ENCODE measurements at places on chromosomes 6 and 20.

DNA sequence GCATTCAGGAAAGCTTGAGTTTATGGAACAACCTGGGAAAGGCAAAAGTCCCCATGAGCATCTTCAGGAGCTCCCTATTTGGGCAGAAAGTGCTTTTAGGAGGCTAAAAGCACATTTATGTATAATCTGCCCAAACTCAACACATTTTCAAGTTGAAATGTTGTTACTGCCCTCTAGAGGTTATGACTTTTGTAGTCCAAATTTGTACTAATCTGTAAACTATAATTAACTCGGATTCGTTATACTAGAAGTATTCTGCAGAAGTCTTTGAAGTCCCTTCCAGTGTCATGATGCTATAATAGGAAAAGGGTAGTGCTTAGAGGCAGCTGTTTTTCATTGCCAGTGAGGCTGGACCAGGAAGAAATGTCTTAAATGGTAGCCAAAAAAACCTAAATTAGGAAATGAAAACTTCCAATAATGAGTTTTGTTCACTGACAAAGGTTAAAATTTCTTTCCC lies 44.8 kb upstream of the EMILIN3 start:
- no peak for DNase-seq

GRCh38 chr6:37134396-37135191 lies 35.4 kb upstream of the PIM1 start:
- DNase-seq: peak; percentile 76

DNA sequence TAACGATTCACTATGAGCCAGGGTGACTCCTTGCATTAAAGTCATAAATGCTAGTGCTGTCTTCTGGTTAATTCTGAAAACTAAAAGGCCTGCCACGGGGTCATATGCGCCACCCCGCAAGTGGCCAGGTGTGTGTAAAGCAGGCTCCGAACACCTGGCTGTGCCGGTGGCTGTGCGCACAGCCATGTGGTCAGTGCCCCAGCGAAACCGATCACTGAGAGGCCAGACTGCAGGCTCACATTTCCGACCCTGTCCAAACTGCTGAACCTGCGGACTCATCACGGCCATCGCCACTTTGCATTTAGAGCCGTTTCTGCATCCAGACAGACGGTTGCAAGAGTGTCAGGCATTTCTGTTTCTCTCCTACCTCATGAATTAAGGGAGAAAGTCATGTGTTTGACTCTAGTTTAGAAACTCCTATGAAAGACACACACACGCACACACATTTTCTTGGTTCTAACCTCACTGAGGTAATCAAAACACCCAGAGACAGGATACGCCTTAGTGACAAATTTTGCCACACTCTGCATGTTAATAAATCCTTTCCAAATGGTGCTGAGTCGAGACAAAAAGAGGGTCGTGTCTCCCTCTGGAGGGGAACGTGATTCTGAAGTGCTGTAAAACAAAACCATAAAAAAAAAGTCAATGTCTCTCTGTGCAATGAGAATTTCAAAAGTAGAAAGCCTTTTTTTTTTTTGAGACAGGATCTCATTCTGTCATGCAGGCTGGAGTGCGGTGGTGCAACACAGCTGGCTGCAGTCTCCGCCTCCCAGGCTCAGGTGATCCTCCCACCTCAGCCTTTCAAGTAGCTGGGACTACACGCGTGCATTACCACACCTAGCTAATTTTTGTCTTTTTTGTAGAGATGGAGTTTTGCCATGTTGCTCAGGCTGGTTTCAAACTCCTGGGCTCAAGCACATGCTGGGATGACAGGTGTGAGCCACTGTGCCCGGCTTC lies 31.0 kb upstream of the TCFL5 start:
- DNase-seq: no peak

DNA sequence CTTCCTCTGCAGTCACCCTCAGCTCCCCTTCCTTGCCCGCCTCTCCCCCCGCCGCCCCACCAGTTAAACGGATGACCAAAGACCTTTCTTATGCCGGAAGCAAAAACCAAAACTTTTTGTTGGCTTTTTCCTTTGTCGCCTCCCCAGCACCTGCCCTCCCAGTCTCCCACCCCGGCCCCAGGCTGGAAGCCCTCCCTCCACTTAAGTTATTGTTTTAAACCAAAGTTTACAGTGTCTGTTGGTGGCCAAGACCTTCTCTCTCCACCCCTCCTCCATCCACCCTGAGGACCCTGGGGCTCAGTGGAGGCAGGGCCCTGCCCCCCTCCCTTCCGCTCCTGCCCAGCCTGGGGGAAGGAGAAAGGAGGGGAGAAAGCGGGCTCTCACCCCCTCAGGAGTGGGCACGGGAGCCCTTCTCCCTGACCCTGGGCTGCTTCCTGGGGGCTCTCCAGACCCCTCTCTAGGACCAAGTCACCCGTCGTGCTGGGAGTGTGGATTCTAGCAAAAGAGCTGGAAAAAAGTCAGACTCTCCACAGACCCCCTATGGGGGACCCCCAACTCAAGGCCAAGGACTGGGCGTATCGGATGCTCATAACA lies 38.3 kb upstream of the MDFI start:
- no peak for DNase-seq

DNA sequence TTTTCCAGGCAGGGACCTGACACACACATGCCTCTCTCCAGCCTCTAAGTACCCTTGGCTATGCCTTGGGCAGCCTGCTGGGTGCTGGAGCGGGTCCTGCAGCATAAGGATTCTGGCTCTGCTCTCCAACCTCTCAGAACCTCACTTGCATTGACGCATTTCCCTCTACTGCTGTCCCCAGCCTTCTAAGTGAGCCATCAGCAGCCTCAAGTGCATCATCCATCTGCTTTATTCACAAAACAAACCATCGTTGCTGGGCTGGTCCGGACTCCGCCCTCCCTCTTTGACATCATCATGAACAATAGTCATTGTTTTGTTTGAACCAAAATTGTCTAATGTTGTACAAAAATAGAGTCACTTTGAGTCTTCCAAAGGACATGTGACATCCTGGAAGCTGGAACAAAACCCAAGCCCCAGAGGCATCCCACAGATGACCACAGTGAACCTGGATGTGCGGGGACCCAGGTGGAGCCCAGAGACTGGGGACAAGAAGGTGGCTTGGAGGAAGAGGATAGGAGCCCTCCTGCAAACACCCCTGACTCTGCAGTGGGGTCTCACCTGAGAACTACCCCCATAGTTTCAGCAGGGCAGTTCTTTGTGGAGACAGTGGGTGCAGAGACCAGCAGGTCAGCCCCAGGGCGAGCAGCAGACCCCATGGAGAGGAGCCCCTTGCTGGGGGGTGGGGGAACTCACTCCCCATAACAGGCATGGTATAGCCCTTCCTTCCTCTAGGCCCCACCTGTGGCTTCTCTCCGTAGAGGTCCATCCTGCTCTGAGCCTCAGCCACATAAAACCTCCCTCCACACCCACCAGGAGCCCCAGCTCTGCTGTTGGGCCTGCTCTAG lies 230.1 kb downstream of the SYNDIG1 start:
- DNase-seq: peak; percentile 7

DNA sequence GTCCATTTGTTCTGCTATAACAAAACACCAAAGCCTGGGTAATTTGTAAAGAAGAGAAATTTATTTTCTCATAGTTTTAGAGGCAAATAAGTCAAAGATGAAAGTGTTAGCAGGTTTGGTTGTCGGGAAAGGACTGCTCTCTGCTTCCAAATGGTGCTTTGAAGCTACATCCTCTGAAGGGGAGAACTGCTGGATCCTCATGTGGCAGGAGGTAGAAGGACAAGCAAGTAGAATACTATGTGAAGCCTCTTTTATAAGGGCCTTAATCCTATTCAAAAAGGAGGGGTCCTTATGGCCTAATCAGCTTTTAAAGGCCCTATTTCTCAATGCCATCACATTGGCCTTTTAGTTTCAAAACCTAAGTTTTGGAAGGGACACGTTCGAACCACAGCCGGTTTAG lies 826.0 kb upstream of the EPHA7 start:
- DNase-seq: no peak

DNA sequence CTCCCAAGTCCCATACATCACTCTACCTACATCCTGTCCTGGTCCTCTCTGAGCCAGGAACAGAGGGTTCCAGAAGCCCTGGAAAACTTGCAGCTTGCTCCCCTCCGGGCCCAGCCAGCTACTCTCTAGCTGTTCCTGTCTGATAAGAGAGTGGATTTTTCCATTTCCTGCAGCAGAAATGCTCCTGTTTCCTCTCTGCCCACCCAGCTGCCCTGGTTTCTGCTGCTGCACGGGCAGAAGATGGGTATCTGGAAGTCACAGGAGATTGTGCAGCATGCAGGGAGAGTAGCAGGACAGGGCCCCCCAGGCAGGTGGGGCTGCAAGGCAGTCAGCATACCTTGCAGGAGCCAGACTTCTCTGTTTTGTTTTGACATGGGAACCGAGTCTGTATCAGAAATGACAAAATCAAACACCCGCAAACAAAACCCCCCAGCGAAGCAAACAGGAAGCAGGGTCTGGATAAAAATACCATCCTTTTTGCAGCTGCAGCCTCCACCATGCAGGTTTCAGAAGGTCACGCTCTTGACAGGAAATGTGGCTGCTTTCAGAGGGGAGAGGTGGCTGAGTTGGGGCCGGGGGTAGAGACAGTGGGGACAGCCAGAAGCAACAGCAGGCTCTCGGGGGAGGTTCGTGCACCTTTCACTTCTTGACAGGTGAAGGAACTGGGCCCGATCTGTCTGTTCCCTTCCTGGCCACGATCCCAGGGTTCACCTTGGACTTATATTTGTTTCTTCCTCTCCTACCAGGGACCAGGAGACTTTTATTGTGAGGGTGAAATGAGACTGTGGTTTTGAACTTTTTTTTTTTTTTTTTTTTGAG lies 50.8 kb upstream of the FAM83D start:
- no peak for DNase-seq

DNA sequence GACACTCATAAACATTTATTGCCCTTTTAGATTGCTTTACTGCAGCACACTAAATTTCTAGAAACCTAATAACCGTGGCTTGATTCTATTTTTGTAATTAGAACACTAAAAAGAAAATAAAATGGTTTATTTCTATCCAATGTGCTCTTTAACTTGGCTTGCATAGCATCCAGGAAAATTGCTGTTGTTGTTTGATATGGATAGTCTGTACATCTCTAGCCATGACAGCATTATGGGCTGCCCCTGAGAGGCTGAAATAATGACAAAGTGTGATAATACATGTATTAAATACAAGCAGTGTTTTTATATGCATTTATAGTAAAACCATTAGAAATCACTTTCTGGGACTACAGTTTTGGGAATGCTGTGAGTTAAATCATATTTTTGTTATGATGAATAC lies 472.5 kb downstream of the EPM2A start:
- DNase-seq: no peak

- DNase-seq: peak; percentile 48
Measured at GRCh38 chr6:6008648-6009421, 2.1 kb upstream of the NRN1 start.

GRCh38 chr20:62778601-62779416 lies 17.5 kb upstream of the MRGBP start:
- DNase-seq: no peak

DNA sequence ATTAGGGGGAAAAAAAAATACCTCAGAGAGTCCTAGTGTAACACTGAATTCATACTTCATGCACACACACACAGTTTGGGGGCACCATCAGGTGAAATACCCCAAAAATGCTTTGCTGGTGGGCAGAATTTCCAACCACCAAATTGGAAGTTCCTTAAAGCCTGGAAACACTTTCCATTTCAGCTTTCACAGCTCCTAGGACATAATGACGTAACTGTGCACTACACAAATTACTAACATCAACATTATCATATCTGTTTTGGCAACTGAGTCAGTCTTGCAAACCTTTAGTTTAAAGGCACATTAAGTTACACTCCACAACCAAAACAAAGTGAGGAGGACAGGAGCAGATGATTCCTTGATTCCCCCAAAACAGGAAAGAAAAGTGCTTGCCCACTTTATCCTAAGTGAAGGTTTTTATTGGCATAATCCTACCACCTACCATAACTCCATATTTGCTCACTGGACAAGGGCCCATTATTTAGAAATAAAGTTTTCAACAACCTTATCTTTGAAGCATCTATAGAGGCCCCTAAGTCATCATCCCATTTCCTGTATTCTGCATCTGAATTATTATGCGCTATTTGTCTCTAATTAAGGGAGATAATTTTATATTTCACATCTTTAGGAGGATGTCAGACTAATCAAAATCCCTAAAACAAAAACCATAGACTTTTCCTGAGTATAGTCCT lies 3.4 kb downstream of the MBOAT1 start:
- no peak for DNase-seq

GRCh38 chr6:120056085-120056484 lies 706.5 kb upstream of the MAN1A1 start:
- no peak for DNase-seq

- DNase-seq: no peak
Measured at GRCh38 chr6:29853245-29853644, 25.6 kb downstream of the HLA-G start.

GRCh38 chr20:12638633-12639312 lies 370.0 kb upstream of the SPTLC3 start:
- DNase-seq: no peak

DNA sequence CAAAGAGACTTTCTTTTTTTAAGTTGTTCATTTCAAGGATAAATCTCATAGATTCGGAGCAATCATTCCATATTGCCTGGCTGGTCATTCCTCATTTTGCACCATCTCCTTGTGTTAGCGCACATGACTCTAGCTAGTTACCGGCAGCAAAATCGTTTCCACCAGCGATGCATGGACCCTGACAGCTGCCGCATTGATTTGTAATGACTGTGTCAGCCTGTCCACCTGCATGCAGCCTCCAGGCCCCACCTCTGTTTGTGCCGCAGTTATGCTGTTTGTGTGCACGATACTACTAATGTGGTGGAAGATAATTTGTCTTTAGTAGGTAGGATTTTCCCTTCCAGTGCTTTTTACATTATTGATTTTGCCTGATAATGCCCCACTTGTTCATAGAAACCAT lies 164.0 kb downstream of the TBC1D7 start:
- DNase-seq: no peak

DNA sequence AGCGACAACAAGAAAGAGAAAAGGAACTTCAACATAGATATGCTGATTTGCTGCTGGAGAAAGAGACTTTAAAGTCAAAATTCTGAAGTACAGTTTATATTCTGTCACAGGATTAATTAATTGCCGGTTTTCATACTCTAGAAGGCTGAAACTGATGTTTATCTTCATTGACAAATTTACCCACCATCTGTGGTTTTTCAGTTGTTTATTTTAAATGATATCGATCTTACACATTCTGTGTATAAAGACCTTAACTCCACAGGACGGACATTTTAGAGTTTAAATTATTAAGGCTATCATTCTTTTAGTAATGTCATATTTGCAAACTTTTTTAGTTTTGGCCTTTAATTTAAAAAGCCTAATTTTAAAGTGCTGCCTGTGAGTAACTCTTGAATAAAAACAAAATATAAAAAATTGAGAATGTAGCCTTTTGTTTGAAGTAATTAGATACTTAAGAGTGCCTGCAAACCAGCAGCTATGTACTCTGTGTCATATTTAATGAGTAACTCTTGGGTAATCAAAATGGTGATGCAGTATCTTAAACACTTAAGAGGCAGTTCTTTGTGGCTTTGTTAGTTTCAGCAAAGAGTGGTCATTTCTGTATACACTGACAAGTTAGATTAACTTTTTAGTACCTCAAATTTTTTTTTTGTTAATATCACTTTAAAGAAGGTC lies 59.3 kb downstream of the CDC5L start:
- DNase-seq: no peak

- no peak for DNase-seq
Measured at GRCh38 chr6:139402876-139403386, 28.5 kb upstream of the CITED2 start.
